ENCODE measurements at places on chromosomes 1 and 21.

GRCh38 chr1:43396059-43396458 lies 6.4 kb downstream of the SZT2 start:
- DNase-seq: no peak

DNA sequence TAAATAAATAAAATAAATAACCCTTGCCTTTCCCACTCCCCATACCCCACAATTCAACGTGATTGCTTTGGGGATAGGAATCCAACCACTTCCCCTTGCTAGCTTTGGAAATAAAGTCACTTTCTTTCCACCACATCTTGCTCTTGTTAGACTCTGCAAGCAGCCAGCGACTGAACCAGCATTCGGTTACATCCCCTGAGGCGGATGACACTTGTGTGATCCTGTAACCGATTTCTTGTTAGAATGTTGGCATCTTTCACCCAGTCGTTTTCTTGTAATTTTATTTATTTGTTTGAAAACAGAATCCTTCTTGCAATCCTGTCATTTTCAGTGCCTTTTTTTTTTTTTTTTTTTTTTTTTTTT lies 1.6 kb upstream of the IFNGR2 start:
- DNase-seq: no peak

DNA sequence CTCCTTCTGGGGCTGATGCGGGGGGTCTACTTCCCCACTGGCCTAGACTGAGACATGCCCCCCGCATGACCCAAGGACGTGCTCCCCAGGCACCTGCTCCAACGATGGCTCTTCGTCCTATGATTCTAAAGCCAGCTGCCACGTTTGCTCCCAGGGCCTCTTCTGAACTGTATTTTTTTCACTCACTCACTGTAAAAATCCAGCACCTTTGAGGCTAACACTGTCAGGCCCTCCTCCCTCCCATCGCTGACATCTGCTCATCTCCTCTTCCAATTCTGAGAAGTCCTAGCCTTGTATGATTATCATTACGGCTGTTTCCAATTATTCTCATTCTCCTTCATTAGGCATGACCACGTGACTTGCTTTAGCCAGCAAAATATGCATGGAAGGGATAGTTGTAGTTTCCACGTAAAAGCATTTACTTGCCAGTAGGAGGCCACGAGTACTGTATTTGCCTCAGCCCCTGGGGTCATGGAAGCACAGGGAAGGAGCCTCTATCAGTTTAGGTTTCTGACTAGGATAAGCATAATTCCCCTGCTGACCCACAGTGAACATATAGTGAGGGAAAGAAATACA lies 19.1 kb upstream of the EDN2 start:
- DNase-seq: no peak

DNA sequence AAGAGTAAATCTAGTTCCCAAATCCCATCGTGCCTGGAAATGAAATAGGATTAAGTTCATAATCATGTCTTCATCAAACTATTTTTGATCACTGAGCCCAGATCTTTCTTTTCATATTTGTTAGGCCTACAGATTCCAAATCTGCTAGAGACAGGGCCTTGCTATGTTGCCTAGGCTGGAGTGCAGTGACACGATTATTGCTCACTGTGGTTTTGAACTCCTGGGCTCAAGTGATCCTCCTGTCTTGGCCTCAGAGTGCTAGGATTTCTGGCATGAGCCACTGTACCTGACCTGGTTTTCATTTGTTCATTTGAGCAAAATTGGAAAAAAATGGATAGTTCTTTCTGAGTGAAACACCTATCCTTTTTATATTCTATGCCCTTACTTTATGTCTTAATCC lies 28.0 kb upstream of the DIPK1A start:
- DNase-seq: no peak

DNA sequence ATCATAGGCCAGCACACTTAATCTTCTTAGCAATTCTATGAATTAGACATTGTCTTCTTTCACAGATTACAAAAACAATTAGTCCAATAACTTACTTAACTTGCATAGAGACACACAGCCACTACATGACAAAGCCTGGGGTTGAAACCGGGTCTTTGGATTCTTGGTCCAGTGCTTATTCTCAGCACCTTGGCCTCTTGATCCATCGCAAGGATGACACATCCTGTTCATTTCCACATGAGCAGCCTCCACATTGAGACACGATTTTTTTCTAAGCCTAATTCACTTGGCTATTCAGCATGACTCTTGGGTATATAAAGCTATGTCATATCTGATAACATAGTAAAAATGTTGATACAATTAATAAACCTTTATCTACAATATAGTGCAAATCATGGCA lies 221.0 kb upstream of the FOXD3 start:
- DNase-seq: no peak

DNA sequence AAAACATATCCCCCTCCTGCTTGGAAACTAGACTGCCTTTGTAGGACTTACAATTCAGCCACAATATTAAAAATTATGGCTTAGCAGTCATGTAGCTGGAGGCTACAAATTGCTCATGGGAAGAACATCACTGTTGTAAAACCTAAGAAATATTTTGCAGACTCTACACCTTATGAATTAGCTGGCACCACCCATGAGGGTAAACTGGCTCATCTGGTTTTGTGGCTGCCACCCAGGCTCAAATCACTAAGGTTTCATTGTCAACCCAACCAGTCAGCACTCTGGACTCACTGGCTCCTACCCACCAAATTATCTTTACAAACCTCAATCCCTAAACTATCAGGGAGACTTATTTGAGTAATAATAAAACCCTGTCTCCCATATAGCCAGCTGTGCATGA lies 100.7 kb upstream of the OLFM3 start:
- no peak for DNase-seq

GRCh38 chr21:15293240-15293639 lies 228.4 kb upstream of the NRIP1 start:
- DNase-seq: no peak

- DNase-seq: no peak
Measured at GRCh38 chr1:113282008-113282892, 108.1 kb upstream of the MAGI3 start.

- peak; percentile 35 for DNase-seq
Measured at GRCh38 chr21:45041351-45041805, 33.0 kb upstream of the ADARB1 start.

- DNase-seq: no peak
Measured at GRCh38 chr1:91803123-91803522, 82.8 kb downstream of the TGFBR3 start.

- DNase-seq: no peak
Measured at GRCh38 chr21:33211305-33211704, 18.4 kb upstream of the IFNAR2 start.

- DNase-seq: no peak
Measured at GRCh38 chr1:43847290-43847689, 86.3 kb upstream of the ARTN start.

GRCh38 chr1:70503358-70503757 lies 92.3 kb downstream of the CTH start:
- no peak for DNase-seq

GRCh38 chr1:145906954-145907753 lies 2.7 kb downstream of the ITGA10 start:
- DNase-seq: no peak

- no peak for DNase-seq
Measured at GRCh38 chr1:176682830-176683535, 220.0 kb downstream of the PAPPA2 start.

DNA sequence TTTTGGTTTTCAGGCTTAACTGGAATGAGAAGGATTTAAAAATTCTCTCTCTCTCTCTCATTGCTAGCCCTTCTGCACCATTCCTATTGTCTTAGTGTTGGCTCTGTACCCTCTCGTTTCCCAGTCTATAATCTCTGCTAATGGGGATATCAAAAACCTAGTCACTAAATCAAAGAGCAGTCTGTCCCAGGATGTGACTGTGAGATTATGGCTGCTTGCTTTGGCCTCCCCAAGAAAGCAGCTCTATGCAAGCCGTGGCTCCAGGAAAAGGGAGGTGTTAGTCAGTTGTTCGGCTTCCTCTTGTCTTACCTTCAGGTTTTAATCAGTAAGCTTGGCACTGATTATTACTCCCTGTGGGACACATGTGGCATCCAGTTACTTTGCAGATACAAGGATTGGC lies 468.8 kb downstream of the USP25 start:
- no peak for DNase-seq

DNA sequence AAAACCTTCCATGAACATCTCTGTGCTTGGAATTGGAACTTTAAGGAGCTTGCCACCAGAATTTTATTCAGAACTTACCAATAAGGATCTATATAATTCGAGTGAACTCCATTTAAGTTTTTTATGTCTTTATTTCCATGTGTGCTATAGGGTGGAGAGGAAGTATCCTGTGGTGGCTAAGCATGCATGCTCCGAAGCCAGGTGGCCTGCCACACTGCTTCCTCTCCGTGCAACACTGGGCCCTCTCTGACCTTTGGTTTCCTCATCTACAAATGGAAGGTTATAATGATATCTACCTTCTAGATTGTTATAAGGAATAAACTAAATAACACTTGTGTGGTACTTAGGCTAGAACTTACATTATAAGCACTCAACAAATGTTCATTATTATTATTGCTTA lies 382.1 kb downstream of the PTPRC start:
- DNase-seq: peak; percentile 16

- no peak for DNase-seq
Measured at GRCh38 chr1:174942547-174943255, 57.0 kb upstream of the CACYBP start.

GRCh38 chr1:96840396-96840795 lies 118.8 kb downstream of the PTBP2 start:
- no peak for DNase-seq

DNA sequence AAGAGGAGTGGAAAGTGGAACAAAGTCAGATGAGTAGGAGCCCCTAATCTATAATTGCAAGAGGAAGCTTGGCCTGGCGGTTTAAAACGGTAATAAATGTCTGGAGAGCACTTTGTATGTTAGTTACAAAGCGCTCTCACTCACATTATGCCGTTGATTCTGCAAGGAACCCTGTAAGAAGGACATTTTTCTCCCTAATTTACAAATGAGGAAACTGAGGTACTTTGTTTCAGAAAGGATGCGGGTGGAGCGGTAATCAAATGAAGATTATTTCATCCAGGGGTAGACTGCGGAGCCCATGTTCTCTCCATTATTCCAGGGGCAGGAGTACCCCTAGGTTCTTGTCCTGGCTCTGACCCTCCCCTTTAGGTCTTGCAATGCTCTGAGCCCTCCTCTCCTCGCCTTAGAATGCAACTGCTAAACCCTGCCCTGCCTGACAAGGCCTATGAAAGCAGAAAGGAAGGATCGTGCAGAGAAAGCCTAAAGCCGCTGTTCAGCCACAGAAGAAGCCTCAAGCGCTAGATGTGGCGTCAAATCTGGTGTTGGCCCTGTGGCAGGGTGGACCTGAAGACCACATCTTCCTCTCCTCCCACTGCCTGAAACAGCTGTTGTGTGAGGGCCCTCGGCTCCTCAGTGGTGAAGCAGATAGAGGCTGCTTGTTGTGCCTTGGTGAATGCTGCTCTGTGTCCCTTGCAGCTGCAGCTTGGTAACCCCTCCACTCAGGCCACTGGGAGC lies 588 bp upstream of the PACC1 start:
- DNase-seq: no peak

GRCh38 chr1:108511764-108512163 lies 48.1 kb upstream of the EEIG2 start:
- DNase-seq: no peak

DNA sequence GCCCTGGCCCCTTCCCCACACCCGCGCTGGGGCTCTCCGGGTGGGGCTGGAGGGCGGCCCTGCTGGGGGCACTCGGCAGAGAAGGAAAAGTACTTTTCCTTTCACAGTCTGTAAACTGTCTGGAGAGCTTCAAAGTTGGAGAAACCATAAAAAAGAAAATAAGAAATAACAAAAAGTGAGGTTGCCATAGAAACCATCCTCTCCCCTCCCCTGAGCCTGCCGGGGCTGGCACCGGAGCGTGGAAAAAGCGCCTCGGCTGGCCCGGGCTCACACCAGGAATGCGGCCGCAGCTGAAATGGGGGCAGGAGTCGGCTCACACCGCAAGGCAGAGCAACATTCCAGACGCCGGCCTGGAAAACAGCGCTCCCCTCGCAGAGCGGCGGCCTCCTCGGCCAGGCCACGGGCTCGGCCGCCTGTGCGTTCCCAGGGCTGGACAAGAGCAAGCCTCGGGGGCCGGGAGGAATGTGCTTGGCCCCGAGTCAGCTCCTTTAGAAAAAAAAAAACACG lies 69.2 kb downstream of the MORN1 start:
- no peak for DNase-seq

DNA sequence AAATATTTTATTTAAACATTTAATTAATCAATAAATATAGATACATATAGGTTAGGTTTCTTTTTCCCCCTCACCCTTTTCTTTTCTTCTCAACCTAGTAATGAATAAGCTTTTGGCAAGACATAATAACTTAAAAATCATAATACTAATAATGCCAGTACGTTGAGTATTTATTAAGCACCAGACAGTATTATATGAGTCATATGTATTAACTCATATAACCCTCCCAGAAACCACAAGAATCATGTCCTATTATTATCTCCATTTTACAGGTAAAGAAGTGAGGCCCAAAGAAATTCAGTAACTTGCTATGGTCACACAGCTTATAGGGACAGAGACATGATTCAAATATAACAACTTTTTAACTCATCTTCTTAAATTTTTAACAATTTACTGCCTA lies 834.5 kb upstream of the ADGRL2 start:
- no peak for DNase-seq

GRCh38 chr21:16078382-16078781 lies 348.6 kb downstream of the USP25 start:
- no peak for DNase-seq

GRCh38 chr1:3397311-3397710 lies 57.2 kb upstream of the ARHGEF16 start:
- DNase-seq: no peak

- no peak for DNase-seq
Measured at GRCh38 chr1:172902861-172903381, 147.8 kb downstream of the TNFSF18 start.

DNA sequence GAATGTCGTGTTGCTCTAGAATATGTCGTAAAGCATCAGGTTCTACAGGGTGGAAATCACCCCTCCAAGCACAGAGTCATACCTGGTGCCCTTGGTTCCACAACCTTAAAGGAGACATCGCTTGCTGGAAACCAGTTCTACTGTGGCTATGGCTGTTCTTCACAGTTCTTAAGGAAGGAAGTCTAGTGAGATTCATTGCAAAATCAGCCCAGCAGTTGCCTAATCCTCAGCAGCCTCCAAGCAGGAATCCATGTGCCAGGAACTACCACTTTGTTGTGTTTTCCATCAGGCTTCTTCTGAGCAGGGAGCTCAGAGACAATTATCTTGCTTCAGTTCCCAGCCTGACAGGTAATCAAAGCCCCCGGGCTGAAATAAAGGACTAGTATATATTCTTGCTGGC lies 45.0 kb upstream of the SLC35F3 start:
- no peak for DNase-seq

DNA sequence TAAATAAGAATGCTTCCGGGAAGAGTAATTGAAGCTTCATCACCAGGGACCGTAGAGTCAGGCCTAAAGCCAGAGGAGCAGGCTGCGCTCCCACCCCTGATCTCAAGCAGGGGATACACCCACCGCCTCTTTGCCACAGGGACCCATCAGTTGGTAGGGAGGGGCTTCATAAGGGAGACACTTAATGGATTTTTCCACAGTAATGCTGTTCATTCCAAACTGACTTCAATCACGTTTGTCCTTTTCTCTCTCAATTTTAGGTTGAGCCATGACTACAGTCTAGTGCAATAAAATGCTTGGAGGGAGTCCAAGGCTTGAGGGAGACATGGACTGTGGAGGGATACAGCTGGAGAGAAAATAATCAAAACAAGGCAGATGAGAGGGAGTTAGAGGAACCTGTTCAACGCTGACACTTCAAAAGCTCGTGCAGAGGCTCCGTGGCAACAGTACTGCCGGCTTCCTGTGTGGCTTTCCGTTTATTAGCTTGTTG lies 111.5 kb downstream of the SEC16B start:
- no peak for DNase-seq

Data from CD4-positive, alpha-beta T cell treated with Interleukin-4 for 1 hour (primary cell).